Uterus (tissue), 4 donors: ENCODE measurements at places on chromosomes 3 and 15.

GRCh38 chr15:66654739-66655375, 47.2 kb upstream of the SMAD6 start:
- DNase-seq = no peak

GRCh38 chr3:133413161-133414020, 13.5 kb downstream of the BFSP2 start:
- no peak for DNase-seq

DNA sequence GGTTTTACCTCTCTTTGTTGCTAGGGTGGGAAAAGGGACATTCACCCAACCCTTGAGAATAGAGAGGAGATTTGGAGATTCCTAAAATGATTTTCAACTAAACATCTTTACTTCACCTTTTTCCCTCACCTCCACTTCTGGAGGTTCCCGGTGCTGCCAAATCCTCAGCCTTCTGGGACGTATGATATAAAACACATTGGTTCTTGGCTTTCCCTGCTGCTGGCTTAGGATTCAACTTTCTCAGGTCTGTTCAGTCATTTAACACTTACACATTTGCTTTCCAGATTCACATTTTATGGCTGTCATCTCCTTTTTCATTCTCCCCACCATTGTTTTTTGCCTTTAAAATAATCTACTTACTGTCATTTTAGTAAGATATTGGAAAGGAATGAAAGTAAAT, 106.6 kb downstream of the PIK3R4 start:
- DNase-seq = no peak

DNA sequence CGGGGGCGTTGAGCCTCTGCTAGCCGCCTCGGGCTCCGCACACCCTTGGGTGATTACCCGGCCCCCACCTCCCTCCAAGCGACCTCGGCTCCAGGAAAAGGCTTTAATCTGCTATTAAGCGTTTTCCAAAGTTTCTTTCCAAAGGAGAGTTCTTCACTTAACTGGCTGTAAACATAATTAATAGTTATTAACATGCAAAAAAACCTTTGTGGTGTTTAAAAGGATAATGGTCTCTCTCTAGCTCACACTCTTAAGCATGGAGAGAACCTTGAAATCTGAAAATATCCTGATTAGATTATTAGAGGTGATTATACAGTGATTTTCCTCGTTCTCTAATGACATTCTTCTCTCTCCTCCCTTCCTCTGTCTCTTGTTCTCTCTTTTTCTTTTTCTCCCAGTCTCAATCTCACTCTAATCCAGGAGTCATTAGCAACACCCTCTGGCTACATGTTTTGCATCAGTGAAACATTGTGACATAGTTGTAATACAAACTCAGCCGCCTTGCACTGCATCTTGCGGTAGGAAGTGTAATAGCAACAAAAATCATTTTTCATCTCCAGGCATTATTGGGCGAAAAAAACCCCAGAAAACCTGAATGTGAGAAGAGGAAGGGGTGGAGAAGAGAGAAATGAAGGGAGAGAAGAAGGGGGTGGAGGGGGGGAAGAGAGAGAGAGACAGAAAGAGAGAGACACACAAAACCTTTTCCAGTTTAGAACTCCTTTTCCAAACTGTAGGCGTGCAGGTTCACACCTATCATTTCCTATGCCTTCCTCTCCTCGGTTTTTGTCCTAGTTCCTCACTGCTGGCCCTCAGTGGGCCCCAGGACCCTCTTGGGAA, 24.4 kb downstream of the NR2F2 start:
- DNase-seq = no peak

DNA sequence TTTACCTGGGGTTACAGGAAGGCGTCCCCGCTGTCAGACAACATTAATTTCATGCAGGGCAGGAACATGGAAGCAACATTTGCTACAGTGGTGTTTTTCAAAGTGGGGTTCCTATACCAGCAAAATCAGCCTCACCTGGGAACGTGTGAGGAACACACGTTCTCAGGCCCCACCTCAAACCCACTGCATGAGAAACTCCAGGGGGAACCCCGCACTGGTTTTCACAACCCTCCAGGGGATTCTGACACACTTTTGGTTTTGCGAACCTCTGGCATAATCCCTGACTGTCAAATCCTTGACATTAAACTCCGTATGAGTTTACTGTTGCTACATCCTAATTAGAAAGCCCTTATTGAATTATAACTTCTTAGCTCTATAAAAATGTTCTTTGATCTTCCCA, 127.7 kb downstream of the LRRK1 start:
- DNase-seq = no peak

DNA sequence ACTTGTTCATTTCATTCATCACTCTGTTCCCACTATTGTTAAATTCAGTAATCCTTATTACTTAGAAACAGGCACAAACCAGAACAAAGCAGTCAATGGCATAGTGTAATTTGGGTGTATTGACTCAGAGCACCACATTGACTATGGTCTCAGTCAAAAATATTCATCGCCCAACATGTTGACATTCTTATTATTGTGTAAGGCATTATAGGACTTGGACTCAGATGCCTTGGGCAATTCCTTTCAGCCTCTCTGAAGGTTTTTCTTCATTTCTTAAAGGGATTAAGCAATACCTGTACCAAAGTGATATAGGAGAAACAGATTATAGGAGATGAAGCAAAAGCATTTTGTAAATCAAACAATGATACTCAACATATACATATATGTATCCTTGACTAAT, 114.7 kb upstream of the BHLHE40 start:
- DNase-seq = no peak

DNA sequence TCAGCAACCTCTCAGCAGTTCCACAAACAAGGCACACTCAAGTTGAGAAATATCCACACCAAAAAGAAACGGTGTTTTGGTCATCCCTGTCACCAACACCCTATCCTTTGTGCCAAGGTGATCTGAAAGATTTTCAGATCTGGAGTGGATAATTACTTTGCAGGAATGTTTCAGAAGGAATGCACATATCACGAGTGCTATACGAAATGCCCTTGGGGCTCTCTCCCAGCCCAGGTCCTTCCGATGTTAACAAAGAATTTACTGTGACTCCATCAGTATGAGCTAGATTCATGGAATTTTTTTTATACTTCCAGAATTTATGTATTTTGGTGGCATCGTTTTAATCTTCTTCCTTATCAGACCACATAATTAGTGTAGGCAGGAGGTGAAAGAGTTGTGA, 105.0 kb downstream of the GRM7 start:
- no peak for DNase-seq

DNA sequence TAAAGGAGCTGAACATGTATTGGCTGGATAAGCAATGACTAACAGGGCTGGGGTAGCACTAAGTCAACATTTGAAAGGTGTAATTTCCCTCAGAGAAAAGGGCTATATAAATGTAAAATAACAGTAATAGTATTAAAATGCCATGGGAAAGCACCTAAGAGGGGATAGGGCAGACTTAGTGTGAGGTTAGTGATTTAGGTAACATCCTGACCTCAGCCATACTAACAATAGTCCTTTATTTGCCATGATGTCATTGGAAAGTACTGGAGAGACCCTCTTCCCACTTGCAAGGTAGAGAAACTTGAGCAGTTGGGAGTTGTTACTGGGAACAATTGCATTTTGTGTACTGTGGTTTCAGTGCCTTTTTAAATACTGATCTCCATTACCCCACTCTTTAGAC, 103.4 kb downstream of the LSAMP start:
- no peak for DNase-seq

DNA sequence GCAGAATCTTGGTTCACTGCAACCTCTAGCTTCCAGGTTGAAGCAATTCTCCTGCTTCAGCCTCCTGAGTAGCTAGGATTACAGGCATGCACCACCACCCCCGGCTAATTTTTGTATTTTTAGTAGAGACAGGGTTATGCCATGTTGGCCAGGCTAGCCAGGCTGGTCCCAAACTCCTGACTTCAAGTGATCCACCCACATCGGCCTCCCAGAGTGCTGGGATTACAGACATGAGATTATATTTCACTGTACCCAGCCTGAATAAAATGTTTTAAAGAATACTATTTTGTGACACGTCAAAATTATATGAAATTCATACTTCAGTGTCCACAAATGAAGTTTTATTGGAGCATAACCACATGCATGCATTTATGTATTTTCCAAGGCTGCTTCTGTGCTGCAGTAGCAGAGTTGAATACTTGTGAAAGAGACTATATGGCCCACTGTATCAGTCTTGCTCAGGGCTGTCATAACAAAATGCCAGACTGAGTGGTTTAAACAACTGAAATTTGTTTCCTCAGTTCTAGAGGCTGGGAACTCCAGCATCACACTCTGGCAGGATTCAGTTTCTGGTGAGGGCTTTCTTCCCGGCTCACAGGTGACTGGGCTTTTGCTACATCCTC, 77.2 kb downstream of the PRTG start:
- no peak for DNase-seq

GRCh38 chr15:92596623-92597022, 59.0 kb downstream of the FAM174B start:
- no peak for DNase-seq

DNA sequence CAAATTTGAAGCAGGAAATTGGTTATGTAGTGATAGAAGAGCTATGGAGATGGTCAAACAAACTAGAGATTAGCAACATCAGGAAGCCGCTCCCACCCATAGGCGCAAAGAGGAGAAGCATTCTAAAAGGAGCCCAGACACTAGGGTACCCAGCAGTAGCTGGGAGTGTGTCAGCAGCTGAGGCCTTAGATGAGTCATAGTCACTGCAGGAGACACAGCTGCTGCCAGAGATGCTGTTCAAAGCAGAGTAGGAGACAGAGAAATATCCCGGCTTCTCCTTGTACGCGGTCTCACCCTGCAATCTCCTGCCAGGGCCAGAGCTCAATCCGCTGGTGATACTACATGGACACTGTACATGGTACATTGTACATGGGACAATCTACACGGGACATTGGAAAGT, 61.9 kb downstream of the VGLL3 start:
- no peak for DNase-seq

- no peak for DNase-seq
Measured at GRCh38 chr15:83928392-83928734, 274.4 kb downstream of the ADAMTSL3 start.
